ENCODE measurements at places on chromosomes 5 and 9.
A peak's percentile ranks its signal among the peaks of the same experiment; 100 is the strongest.

DNA sequence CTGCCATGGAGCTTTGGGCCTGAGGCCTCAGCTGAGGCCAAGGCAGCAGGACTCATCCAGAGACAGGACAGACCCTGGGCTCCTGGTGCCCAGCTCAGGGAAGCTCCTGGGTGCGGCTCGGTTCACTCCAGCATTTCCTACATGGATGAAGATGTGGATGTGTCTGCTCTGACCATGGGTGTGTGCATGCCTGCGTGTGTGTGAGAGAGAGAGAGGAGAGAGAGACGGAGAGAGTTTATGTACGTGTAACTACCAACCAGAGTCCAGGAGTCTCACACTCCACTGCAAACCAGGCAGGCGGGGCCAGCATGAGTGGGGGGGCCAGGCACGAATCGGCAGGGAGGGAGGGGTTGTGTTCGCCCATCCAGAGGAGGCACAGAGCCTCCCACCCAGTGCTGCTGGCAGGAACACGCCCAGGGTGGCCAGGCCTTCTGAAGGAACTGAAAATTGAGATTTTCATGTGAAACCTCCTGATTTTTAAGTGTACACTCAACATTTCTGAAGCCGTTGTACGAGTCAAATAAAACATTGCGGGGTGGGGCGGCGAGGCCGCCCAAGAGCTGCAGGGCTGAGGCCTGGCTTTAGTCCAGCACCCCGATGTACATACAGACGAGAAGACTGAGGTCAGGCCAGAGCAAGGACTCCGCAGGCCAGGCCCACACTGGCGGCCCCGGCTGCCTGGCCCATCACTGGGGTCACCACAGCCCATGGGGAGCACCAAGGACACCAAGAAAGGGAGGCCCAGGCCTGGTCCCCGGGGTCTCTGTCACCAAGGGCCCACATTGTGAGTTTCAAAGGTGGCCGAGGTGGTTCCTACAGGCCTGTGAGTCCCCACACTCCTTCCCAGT lies 88.7 kb downstream of the ADAMTS2 start:
- no peak for DNase-seq

DNA sequence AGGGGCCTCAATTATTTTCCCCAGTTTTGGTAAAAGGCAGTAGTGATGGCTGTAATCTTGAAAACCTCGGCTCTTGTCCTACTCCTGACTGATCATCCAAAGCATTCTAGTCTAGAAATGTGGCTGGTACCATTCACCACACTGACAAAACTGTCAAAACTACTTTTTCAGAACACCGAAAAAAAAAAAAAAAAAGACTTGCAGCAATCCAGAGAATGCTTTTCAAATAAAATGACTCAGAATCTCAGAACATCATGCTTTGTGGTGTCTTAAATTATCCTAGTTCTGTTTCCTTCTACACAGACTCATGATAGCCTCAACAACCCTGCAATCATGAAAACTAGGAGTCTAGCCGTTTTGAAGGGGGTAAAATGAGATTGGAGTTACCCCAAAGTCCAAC lies 13.4 kb downstream of the SLC28A3 start:
- no peak for DNase-seq

DNA sequence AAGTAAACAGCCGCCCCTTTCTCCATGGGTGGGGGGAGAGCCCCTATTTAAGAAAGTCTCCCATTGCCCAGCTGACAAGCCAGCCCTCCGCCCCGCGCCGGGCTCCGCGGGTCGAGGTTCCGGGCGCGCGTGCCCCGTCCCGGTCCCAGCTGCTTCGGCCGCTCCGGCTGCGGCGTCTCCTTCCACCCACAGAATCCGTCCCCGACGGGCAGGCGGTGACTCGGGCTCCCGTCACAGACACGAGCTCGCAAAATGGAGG lies 223 bp downstream of the NR3C1 start:
- no peak for DNase-seq

GRCh38 chr5:102833146-102833545 lies 78.0 kb downstream of the PAM start:
- no peak for DNase-seq

DNA sequence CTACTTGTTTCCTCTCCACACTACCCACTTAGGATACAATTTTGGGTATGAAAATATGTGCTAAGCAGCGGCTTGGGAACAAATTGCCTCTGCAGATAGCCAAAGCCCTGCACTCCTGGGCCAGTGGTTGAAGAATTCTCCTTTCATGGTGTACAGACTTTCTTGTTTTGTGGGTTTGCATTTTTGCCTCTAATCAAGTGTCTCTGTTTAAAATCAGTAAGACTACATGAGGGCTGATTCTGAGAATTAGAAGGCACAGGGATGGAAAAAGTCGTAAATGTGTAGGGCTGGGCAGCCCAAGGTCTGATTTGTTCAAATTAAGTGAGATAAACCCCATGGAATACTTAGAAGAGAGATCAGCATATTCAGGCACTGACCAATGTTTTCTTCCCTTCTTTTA lies 103.7 kb upstream of the CD180 start:
- DNase-seq: no peak

- DNase-seq: no peak
Observed at GRCh38 chr5:33761139-33761538, 130.7 kb downstream of the ADAMTS12 start.

DNA sequence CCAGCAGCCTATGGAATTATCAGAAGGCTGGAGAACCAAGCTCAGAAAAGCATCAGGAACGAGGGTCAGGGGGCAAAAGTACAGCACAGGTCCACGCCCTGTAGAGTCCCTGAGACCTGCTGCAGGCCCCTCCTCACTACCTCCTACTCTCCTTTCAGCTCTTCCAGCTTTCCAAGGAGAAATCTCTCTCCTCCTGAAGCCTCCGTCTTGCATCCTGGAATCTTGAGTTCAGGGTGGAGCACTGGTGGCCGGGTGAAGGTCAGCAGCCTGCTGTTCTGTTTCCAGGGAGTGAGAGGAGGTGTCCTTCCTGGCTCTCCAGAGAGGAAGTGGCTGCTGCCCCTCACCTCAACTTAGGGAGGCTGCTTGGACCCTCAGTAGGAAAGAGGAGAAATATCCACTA lies 342.3 kb downstream of the ZSWIM6 start:
- no peak for DNase-seq

DNA sequence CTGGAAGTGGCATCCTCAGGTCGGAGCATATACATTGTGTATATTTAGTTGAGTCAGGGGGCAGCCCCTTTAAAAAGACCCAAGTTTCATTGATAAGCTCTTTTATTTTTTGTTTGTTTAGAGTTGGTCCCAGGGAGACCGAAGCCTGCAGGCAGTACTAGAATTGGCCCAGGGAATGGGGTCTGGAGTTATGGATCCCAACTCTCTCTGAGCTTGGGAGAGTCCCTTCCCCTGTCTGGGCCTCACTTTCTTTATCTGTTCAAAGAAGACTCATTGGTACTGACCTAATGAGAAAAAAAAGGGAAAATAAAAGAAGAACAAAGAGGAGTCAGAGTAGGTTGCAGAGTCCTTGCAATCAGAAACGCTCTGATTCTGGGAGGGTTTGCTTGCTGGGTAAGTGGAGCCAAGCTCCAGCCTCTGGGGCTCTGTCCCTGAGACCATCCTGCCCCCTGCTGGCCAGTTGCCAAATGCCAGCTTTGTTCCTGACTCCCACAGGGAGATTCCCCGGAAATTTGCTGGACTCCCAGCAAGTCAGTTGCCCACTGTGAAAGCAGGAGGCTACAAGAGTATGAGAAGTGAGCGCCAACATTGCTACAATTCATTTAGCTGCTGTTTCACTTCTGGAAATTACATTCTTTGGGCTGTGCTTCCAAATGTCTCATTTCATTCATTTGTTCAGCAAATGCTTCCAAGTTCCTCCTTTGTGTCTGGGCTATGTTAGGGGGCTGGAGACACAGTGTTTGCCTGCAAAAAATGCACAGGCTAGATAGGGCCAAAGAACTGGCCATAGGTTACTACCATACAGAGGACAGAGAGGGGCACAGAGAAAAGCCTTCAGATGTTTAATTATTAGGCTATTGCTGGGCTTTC lies 156.2 kb downstream of the MELK start:
- peak; percentile 22 for DNase-seq

DNA sequence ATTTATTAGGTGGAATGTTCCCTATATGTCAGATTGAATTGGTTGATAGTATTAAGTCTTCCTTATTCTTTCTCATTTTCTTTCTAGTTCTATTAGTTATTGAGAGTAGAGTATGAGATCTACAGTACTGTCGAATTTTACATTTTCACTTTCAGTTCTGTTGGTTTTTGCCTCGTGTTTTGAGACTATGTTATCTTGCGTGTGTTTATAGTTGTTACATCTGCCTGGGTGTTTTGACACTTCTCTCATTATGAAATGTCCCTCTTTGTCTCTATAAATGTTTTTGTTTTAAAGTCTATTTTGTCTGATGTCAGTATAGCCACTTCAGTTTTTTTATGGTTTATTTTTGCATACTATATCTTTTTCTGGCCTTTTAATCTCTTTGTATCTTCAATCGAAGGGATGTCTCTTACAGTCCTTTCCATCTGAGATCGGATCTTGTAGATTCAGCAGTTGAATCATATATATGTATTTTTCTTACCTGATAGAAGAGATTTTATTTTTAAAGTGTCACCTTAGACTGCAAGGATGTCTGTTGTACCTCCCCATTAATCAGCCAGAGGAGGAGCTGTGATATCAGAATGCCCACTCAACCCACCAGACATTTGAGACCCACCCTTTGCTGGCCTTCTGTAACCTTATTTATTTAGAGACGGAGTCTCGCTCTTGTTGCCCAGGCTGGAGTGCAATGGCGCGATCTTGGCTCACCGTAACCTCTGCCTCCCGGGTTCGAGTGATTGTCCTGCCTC lies 20.7 kb downstream of the EHMT1 start:
- DNase-seq: no peak

DNA sequence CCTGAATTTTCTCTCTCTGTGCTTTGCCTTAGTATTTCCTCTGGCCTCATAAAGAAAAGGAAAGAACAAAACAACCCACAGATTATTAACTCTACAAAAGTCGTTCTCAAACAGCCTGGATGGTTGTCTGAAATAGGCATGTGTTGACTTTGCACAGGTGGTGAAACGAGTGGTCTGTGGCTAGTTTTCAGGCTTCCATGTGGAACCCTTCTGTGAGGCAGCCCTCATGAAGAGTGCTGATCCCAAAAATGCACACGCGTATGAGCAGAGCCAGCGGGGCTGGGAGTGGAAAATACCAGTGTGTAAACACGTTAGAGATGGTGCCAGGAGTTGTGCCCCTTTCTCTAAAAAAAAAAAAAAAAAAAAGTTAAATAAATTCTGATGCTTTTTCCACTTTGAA lies 4.9 kb upstream of the PSAT1 start:
- DNase-seq: no peak

- no peak for DNase-seq
Observed at GRCh38 chr9:115158661-115159481, 40.9 kb upstream of the TNC start.

DNA sequence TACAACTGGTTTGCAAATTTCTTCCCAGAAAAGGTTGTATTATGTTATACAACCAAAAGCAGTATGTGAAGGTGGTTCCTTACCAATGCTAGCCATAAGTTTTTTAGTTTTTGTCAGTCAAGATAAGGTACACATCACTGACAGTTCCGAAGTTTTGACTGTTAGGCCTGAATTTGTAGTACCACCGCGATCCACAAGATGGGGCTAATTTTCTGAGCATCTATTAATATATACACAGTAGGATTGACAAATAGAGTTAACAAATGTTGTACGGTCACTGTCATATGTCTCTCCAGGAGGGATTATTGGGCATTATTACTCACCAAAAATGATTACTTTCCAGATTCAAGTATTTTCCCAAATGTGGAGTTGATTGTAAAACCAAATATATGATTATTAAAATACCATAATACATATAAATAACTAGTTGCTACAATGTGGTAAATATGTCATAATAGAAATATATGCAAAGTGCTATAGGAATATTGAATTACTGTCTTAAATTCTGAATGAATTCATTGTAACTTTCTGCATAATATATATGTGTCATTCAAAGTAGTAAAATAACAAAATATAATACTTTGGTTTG lies 28.4 kb upstream of the LRRC19 start:
- DNase-seq: no peak

DNA sequence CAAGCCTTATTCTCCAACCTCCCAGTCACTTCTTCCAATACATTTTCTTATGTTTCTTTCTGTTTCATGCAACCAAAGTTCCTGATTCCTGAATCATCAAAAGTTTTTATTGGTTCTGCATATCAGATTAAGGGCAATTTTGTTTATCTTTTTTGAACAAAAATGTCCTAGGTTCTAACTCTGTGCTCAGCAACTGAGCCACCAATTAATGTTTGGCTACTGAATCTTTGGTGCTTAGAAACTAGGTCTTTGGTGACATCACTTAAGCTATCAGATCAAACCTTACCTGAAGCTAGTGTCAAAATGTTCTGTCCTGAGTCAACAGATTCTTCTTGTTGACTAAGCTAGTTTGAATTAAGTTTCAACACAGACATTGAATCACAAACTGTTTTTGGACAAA lies 56.1 kb downstream of the FGF18 start:
- DNase-seq: no peak

GRCh38 chr5:36647046-36647445 lies 40.6 kb downstream of the SLC1A3 start:
- no peak for DNase-seq

DNA sequence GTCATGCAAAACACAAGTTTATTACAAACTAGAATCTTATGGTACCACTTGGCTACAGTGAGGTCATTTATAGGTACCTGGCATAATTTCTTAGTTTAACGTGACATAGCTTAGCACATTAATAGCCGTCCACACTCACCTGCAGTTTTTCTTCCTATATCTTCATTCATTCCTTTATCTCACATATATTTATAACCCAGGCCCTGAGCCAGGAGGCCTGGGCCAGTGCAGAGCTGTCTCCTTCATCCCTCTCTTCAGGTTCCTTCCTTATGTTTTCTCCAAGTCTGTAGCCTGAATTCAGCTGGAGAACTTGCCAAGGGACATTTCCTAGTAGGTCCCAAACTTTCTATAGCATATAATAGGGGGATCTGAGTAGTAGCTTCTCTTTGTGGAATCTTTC lies 367.9 kb upstream of the SGCD start:
- DNase-seq: no peak

- no peak for DNase-seq
Observed at GRCh38 chr9:134965851-134966250, 48.1 kb upstream of the FCN1 start.

DNA sequence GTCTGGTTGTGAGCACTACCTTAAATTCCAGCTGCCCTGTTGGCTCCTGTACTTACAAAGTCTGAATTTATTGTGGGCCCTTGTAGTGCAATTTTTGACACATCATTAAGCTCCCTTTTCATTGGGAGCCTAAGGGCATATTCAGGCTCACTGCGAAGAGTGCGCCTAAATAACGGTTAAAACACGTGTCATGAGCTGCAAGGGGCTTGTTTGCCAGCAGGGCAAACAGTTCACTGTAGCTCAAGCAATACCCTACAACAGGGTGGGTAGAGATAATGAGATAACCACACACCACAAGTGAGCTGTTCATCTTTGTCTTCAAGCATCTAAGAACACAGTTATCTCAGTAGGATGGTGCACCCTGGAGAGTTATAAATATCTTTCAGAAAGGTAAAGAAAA lies 214.2 kb downstream of the SLF1 start:
- DNase-seq: no peak

GRCh38 chr5:139658928-139659667 lies 10.9 kb downstream of the CXXC5 start:
- no peak for DNase-seq

All from T-helper 1 cell (primary cell).